ENCODE measurements at places on chromosomes 2 and 18. TPM values are rescaled to one million over a fixed set of nuclear protein-coding genes. Genes with fewer than 3 reads are reported as not detected.

DNA sequence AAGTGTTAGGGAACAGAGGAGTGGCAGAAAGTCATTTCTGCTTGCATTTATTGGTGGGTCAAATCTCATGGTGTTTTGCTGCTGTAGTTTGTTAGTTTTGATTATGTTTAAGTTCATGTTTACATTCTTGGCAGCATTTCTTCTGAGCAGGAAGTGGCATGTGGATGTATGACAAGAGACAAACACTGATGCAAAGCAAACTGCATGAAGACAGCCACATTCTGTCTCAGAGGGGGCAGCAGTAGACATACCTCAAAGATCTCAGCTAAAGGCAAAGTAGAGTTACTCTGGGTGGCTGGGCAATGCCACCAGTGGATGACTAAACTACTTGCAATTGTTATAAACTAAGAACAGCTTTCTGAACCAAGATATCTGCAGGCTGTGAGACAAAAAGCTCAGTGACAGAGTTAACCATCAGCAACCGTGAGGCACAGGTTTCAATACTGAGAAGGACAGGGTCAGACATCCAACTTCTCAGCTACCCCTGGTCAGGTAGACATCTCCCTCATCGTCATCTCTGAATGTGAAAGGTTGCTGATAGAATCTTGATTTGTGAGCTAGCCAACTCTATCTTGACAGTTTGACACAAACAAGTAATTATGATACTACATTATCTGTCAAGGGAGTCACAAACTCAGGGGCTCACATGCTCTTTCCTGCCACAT is 16.4 kb downstream of the GALNT3 start:
- no peak for DNase-seq

GRCh38 chr2:195612611-195613495 is 44.2 kb upstream of the SLC39A10 start:
- DNase-seq = no peak

Gene WNT10A
- 1.2 TPM for total RNA-seq

GRCh38 chr2:39080152-39080551 is 40.7 kb downstream of the SOS1 start:
- no peak for DNase-seq

DNA sequence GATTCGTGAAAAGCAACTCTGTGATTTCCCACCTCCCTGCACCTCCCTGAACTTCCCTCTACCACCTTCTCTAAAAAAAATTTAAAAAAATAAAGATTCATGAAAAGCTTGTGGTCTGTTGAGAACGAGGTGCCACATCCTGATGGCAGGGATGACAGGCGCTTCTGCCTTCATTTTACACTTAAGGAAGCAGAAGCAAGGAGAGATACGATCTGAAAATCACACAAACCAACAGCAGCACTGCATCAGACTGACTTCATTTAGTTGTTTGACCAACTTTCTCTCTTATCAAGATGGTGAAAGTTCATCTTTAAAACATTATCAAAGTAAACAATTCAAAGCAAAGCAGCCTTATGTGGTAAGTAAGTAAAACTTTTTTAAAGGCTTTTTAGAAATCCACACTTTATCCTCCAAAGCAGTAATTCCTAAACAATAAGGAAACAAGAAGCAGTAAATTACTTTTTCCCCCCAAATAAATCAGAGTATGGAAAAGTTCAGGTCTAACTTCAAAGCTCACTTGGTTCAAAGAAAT is 15.5 kb downstream of the WDFY1 start:
- DNase-seq = no peak

GRCh38 chr18:47077111-47077510 is 41.7 kb upstream of the ELOA2 start:
- DNase-seq = no peak

Gene TDRD15
- 1.7 TPM for total RNA-seq

Gene TWIST2
- total RNA-seq = 26.1 TPM

DNA sequence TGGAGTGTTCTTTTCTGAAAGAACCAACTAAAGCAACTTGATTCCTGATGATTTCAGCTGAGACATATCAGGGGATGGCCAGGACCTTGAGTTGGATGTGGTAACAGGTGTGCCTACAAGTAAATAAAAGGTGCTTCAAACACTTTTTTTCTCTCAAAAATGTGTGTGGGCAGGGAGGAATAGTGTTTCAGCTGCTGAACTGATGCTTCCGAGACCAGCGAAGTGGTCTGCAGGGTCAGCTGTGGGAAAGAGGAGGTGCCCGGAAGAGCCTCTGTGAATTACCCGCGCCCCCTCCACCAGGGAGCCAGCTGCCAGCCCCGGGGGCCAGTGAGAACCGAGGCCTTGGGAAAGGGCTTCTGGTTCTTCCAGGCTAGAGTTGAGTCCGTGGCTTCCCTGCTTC is 249.3 kb downstream of the GBX2 start:
- DNase-seq = no peak

Gene ABCG5
- not detected for total RNA-seq

DNA sequence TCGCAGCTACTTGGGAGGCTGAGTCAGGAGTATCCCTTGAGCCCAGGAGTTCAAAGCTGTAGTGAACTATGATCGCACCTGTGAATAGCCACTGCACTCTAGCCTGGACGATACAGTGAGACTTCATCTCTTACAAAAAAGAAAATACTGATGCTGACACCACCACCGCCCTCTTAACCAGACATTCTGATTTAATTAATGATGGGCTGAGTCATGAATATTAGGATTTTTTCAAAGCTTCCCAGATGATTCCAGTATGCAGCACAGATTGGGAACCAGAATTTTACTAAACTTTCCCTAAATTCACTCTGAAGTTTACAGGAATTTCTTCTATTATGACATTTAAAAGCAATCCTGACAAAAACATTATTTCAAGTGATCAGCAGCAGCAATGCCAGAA is 130.1 kb downstream of the ERBB4 start:
- no peak for DNase-seq

Gene DSG3
- not detected for total RNA-seq

Gene DOK1
- 4.9 TPM for total RNA-seq

- no peak for DNase-seq
These were observed 28.2 kb upstream of the NFATC1 start for GRCh38 chr18:79367480-79367879.

DNA sequence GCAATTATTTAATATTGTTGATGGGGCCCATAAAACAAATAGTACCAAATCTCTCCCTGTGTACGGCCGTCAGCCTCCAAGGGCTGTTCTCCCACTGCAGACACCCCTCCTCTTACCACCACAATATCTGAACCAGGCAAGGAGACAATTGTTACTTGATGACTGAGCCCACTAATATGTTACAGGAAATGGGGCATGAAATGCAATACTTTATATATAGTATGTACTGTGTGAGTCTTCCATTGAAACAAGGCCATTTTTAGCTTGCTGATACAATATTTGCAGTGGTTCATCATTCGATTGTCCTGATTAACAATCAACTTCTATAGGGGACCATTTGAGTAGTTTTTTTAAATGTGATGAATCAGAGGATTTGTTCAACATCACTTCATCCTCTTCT is 307.3 kb downstream of the GBX2 start:
- DNase-seq = no peak

Gene SERPINB13
- not detected for total RNA-seq

- no peak for DNase-seq
These were observed 207.2 kb downstream of the LRP1B start for GRCh38 chr2:141923657-141924056.

- no peak for DNase-seq
These were observed 38.4 kb upstream of the DTNB start for GRCh38 chr2:25711675-25712354.

Data from right atrium auricular region (tissue), 2 donors.